ENCODE measurements at places on chromosomes 3 and 15.

- H3K36me3 ChIP-seq: no peaks in the 10 kb centered on the region
- no peak for DNase-seq
- H3K4me1 ChIP-seq: peaks cover 11% of the 10 kb centered on the region
- H3K27me3 ChIP-seq: no peaks in the 10 kb centered on the region
Observed at GRCh38 chr3:11629716-11630115, 14.0 kb downstream of the VGLL4 start.

- peak within 1 kb of the TSS; percentile 37 for H3K4me3 ChIP-seq
- no peaks in the 10 kb centered on the region for H3K4me1 ChIP-seq
- no peak within 1 kb of the TSS for H3K27ac ChIP-seq
- H3K36me3 ChIP-seq: no peaks in the 10 kb centered on the region
Observed at GRCh38 chr3:6860954-6861624, at the start of gene GRM7. Gene GRM7 (plus strand): TSS chr3:6861115.

- no peaks in the 10 kb centered on the region for H3K36me3 ChIP-seq
- H3K4me3 ChIP-seq: no peak overlapping the region
- H3K27ac ChIP-seq: no peak overlapping the region
- DNase-seq: no peak
Observed at GRCh38 chr15:51155016-51155580, 60.4 kb upstream of the TNFAIP8L3 start.

DNA sequence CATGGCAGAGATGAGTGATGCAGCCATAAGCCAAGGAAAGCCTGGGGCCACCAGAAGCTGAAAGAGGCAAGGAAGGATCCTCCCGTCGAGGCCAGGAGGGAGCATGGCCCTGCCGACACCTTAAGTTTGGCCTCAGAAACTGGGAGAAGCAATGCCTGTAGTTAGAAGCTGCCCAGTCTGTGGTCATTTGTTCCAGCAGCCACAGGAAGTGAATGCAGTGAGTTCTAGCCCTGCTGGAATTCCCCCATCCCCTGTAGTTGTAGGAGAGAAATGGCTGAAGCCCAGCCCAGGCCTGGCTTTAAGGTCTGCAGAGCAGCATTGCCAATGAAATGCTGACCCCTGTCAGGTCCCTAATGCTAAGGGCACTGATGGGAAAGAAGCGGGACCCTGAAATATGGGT is 12.2 kb upstream of the CHSY1 start:
- no peak for DNase-seq
- no peaks in the 10 kb centered on the region for H3K27me3 ChIP-seq
- no peaks in the 10 kb centered on the region for H3K36me3 ChIP-seq
- H3K27ac ChIP-seq: no peak overlapping the region
- no peaks in the 10 kb centered on the region for H3K4me1 ChIP-seq

DNA sequence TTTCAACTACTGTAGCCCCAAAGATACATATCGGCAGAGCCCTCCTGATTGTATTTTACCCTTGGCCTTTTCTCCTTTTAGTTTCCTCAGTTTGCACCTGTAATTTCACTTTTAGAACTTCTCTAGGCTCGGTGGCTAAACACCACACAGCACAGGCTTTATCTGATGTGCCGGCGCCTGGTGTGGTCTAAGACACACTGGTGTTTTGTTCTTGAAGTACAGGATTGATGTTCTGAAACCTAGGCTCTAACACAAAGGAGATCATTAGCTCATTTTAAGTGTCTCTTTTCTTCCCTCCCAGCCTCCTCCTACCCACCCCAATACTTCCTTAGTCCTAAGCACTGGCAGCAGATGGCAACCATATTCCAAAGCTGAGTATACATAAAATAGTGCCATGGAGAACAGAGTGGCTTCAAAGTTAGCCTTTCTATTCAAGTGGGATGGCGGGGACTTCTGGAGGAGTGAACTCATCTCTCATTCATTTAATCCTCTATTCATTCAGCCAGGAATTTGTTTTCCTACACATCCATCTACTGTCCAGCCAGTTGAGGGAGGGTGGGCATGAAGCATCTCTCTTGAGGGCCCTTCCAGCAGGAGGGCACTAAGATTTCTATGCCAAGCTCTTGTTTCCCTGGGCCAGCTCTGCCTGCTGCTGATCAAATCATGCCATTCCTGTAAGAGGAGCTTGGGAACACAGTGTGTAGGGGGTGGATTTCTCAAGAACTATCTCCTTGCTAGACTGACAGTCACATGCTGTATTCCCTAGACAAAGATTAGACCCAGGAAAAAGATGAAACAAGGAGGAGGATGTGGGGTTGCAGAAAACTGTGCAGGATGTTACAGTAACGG is 71.2 kb downstream of the TIGIT start:
- no peak overlapping the region for H3K4me3 ChIP-seq
- no peak for DNase-seq
- no peak overlapping the region for H3K27ac ChIP-seq
- no peaks in the 10 kb centered on the region for H3K27me3 ChIP-seq
- no peaks in the 10 kb centered on the region for H3K4me1 ChIP-seq
- H3K36me3 ChIP-seq: no peaks in the 10 kb centered on the region

DNA sequence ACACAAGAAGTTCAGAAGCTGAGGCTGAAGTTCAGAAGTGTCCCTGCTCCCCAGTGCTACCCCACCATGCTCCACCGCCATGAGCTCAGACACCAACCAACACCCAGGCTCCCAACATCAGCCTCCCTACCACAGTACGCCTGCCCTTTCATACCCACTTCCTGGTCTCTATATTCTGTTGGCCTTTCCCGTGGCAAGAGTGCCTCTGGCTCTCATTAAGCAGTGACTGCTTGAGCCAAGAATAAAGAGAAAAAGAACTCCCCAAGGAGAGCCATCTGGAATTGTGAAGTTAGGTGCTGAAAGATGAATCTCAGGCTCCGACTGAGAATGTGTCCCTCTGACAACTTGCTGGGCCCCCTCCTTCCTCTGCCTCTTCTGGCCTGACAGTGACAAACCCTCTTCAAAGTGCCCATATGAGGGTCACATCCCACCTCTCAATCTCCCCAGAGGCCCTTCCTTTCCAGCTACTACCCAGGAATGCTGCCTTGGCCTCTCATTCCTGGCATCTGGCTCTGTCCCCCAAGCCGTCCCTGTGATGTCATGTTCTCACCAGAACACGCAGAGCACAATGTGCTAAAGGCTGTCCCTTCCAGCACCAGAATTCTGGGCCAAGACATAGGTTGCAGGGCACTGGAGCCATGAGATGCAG is 306.8 kb downstream of the NTRK3 start:
- H3K27me3 ChIP-seq: no peaks in the 10 kb centered on the region
- no peaks in the 10 kb centered on the region for H3K36me3 ChIP-seq
- H3K27ac ChIP-seq: peak overlapping the region; percentile 70
- H3K4me1 ChIP-seq: no peaks in the 10 kb centered on the region
- no peak for DNase-seq
- H3K4me3 ChIP-seq: no peak overlapping the region

- H3K36me3 ChIP-seq: no peaks in the 10 kb centered on the region
- H3K4me3 ChIP-seq: no peak overlapping the region
- no peaks in the 10 kb centered on the region for H3K27me3 ChIP-seq
- no peak overlapping the region for H3K27ac ChIP-seq
- H3K4me1 ChIP-seq: no peaks in the 10 kb centered on the region
Observed at GRCh38 chr3:13170317-13170716, 97.1 kb upstream of the IQSEC1 start.

DNA sequence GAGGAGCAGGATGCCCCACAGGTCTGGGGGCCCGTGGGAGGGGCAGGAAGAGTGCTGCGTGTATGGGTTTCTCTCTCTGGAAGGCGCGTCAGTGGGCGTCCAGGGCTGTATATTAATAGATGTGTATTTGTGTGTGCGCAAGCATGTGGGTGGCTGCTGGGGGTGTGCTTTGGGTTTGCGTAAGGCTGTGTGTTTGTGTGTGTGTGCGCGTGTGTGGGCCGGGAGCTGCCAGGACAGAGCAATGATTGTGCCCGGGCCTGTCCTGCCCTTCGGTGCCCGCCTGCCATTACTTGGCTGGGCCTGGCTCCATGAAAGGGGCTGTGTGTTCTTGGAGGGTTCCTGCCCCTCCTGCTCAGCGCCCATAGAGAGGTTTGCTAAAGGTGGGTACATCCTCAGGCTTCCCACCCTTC is 16.3 kb downstream of the CSPG4 start:
- H3K4me1 ChIP-seq: peaks cover 57% of the 10 kb centered on the region
- peak overlapping the region; percentile 91 for H3K27ac ChIP-seq
- no peaks in the 10 kb centered on the region for H3K36me3 ChIP-seq

DNA sequence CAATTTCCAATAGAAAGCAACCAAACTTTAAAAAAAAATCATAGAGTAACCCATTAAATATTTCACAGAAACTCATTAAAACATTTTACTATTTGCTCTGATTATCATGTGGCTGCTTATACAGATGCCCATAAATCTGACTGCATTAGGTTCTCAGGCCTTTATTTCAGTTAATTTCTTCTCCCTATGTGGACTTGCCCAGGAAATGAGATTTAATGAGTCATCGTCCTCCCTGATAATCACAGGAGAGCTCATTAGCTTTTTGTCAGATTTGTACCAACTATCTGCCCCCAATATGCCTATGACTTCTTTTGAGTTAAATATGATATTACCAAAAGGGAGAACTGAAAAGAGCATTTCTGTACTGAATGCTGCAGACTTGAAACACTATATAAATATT is 168.0 kb downstream of the FOXB1 start:
- DNase-seq: no peak
- no peaks in the 10 kb centered on the region for H3K27me3 ChIP-seq
- H3K27ac ChIP-seq: no peak overlapping the region
- H3K4me1 ChIP-seq: no peaks in the 10 kb centered on the region
- no peak overlapping the region for H3K4me3 ChIP-seq

DNA sequence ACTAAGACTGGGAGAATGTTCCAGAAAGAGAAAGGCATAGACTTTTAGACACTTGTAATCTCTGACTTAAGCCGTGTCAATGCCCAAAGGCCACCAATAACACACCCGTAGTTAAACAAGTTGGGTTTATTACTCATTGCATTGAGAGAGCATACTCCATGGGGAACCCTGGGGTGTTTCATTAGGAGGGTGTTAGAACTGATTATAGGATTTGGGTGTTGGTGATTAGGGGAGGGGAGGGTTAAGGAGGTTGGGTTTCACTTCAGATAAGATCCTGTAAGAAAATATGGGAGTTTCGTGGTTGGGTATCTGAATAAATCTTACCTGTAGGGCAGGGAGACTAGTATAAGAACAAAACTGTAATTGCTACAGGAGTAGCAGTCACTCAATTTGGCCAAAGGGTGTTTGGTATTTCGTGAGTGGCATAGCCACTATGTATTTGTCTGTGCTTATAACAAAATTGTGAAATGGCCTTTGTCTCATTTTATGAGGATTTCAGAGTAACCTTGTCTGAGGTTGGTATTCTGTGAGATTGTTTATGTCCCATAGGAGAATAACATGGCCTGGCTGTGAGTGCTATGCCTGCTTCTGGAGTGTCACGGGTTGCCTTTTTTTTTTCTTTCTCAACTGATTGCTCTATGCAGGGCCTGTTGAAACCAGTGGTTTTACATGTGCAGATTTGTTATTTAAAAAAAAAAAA is 2.9 kb downstream of the HACD3 start:
- no peak overlapping the region for H3K4me3 ChIP-seq
- DNase-seq: no peak
- no peaks in the 10 kb centered on the region for H3K36me3 ChIP-seq
- no peaks in the 10 kb centered on the region for H3K4me1 ChIP-seq

GRCh38 chr3:145094355-145094941 is 1066.5 kb downstream of the PLOD2 start:
- no peaks in the 10 kb centered on the region for H3K36me3 ChIP-seq
- no peaks in the 10 kb centered on the region for H3K4me1 ChIP-seq
- no peak overlapping the region for H3K4me3 ChIP-seq
- no peaks in the 10 kb centered on the region for H3K27me3 ChIP-seq
- DNase-seq: no peak

GRCh38 chr3:158165141-158165655 is 55.3 kb downstream of the RSRC1 start:
- no peaks in the 10 kb centered on the region for H3K27me3 ChIP-seq
- H3K27ac ChIP-seq: no peak overlapping the region
- no peaks in the 10 kb centered on the region for H3K36me3 ChIP-seq

DNA sequence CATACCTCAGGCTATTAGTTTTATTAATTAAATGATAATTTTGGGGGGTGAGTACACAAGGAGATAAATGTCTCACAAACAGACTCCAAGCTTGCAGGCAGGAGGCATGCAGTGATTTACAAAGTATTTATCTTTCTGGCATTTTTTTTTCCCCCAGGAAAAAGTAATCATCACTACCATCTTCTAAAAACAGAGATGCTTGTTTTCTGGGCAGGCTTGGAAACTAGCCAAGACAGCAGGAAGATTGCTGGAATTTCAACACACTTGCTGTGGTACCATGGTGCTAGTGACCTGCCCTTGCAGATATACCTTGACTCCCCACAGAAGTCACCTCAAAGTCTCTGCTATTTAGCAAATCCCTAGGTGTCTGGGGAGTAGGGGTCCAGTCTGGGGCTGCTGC is 732.8 kb upstream of the CFAP20DC start:
- H3K27ac ChIP-seq: no peak overlapping the region
- no peaks in the 10 kb centered on the region for H3K27me3 ChIP-seq
- no peak overlapping the region for H3K4me3 ChIP-seq
- H3K36me3 ChIP-seq: no peaks in the 10 kb centered on the region

- no peak overlapping the region for H3K4me3 ChIP-seq
- H3K4me1 ChIP-seq: no peaks in the 10 kb centered on the region
Observed at GRCh38 chr3:166446986-166447385, 609.8 kb upstream of the BCHE start.

DNA sequence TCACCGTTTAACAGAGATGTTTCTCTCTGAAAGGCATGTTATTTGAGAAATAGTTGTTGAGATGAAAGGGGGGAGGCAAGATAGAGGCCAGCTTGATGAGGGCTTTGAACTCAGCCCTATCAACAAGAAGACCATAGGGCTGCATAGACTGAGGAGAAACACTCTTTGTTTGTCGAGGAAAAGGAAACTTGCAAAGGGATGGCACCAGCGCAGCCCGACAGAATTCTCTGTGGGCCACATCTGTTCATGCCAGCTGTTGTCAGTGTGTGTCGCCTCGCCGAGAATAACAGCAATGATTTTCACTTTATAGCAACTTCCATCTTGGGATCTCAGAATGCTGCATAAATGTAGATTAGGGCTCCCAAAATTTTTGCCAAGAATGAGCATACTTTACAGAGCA is 478.3 kb upstream of the TPRG1 start:
- H3K4me1 ChIP-seq: peaks cover 7% of the 10 kb centered on the region
- no peak overlapping the region for H3K27ac ChIP-seq
- no peak for DNase-seq
- H3K27me3 ChIP-seq: no peaks in the 10 kb centered on the region

Data from uterus (tissue), 4 donors.